ENCODE measurements at places on chromosomes 12 and 14. TPM values are rescaled to one million over a fixed set of nuclear protein-coding genes. Genes with fewer than 3 reads are reported as not detected.

The SLC6A13 gene
- 0.24 TPM for polyA plus RNA-seq

The FLVCR2 gene
- polyA plus RNA-seq, result 29.7 TPM

The P2RX4 gene
- polyA plus RNA-seq, result 17.5 TPM

The EXOC3L4 gene
- 110 TPM for polyA plus RNA-seq

The NELL2 gene
- polyA plus RNA-seq, result 29.1 TPM

The LPAR5 gene
- 6.2 TPM for polyA plus RNA-seq

The HCAR2 gene
- 1.8 TPM for polyA plus RNA-seq

The SUOX gene
- 7.3 TPM for polyA plus RNA-seq

The HOXC9 gene
- not detected for polyA plus RNA-seq

The SYNDIG1L gene
- 3.0 TPM for polyA plus RNA-seq

The DCN gene
- 256 TPM for polyA plus RNA-seq

The FOXM1 gene
- 38.8 TPM for polyA plus RNA-seq

The ACOT6 gene
- polyA plus RNA-seq, result 0.04 TPM

The TOMM20L gene
- polyA plus RNA-seq, result not detected

The LMNTD1 gene
- not detected for polyA plus RNA-seq

The CLEC4C gene
- polyA plus RNA-seq, result not detected

The KIF5A gene
- 0.27 TPM for polyA plus RNA-seq

The ERP27 gene
- polyA plus RNA-seq, result 0.12 TPM

The PLA2G1B gene
- polyA plus RNA-seq, result 1.3 TPM

The TRHDE gene
- 2.2 TPM for polyA plus RNA-seq

The CCDC175 gene
- polyA plus RNA-seq, result not detected

The PPM1H gene
- 1.3 TPM for polyA plus RNA-seq

The HOXC13 gene
- not detected for polyA plus RNA-seq

The ZFHX2 gene
- polyA plus RNA-seq, result 0.55 TPM

The ISM2 gene
- polyA plus RNA-seq, result not detected

The ACOT4 gene
- polyA plus RNA-seq, result 2.5 TPM

The KRT78 gene
- polyA plus RNA-seq, result not detected

The NANOG gene
- polyA plus RNA-seq, result not detected

The IRAK3 gene
- 2.5 TPM for polyA plus RNA-seq

The SERPINA9 gene
- polyA plus RNA-seq, result 0.64 TPM

The SRGAP1 gene
- polyA plus RNA-seq, result 2.2 TPM

The KRT79 gene
- polyA plus RNA-seq, result not detected

The GYS2 gene
- not detected for polyA plus RNA-seq

The CIROP gene
- polyA plus RNA-seq, result not detected

The RNU4-1 gene
- polyA plus RNA-seq, result not detected

The RFX4 gene
- polyA plus RNA-seq, result not detected

The NRIP2 gene
- 0.22 TPM for polyA plus RNA-seq

The PIP4K2C gene
- 16.1 TPM for polyA plus RNA-seq

The MMP14 gene
- polyA plus RNA-seq, result 6.9 TPM

The RPL10L gene
- not detected for polyA plus RNA-seq

The TAS2R43 gene
- 0.07 TPM for polyA plus RNA-seq

The RIMBP2 gene
- polyA plus RNA-seq, result 0.22 TPM

The VSX2 gene
- polyA plus RNA-seq, result not detected

The AMN gene
- polyA plus RNA-seq, result 443 TPM

The GUCY2C gene
- polyA plus RNA-seq, result 34.9 TPM

The DTX1 gene
- 4.1 TPM for polyA plus RNA-seq

The COQ5 gene
- polyA plus RNA-seq, result 50.8 TPM

The SPTB gene
- polyA plus RNA-seq, result 1.1 TPM

The CCDC177 gene
- not detected for polyA plus RNA-seq

Data from small intestine (tissue), 16 donors.